Amniotic stem cell (primary cell): ENCODE measurements at places on chromosomes 16 and 17.

- DNase-seq = no peak
Measured at GRCh38 chr16:7272567-7273158, 60.0 kb upstream of the RBFOX1 start.

- DNase-seq = no peak
Measured at GRCh38 chr16:9081843-9082242, 9.6 kb upstream of the HAPSTR1 start.

DNA sequence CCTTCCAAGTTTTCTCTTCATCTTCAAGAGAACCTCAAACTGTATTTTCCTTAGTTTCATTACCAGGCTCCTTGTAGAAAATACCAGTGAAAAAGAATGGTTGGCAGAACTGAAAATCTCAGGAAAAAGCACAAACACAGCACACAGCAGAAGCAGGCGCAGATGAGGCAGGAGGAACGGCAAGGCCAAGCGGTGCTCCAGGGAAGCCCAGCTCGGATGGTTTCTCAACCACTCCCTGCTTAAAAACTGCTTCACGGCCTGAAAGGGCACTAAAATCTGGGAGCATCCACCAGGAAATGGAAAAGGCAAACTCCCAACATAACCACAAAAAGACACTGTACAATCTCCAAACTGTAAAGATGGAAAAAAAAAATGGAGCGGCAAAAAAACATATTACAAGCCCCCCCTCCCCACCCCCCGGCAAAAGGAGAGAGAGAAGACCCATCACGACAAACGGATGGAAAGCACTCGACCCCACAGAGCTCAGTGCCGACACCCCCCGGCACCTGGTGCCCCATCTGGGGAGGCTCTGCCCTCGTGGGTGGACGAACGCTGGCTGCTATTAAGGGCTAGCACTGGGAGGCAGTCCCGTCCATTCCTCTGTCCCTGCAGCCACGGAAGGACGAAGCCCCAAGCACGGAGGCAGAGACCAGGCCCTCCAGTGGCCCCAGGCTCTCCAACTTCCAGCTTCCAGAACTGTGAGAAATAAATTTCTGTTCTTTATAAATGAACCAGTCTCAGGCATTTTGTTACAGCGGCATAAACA is 127.5 kb downstream of the ZNF778 start:
- no peak for DNase-seq

- DNase-seq = no peak
Measured at GRCh38 chr17:61756561-61756960, 106.8 kb downstream of the BRIP1 start.

GRCh38 chr16:66169817-66170216 is 196.7 kb upstream of the CDH5 start:
- no peak for DNase-seq

GRCh38 chr16:9807302-9807701 is 374.9 kb downstream of the GRIN2A start:
- DNase-seq = no peak

DNA sequence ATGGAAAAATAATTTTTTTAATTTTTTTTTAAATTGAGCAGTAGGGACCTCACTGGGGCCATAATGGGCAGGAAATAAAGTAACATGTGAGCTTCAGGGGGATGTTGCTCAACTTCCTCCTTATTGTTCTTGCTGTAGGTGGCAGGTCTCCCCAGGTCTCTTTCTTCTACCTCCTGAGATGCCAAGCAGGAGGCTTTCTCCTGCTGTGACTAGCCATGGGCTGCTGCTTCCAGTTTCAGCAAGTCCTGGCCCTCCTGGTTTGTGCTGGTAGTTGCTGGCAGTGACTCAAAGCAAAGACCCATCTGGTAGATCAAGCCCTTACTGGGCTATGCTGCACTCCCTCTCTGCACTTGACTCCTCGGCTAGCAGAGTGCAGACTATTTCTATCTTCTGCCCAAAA is 2.3 kb downstream of the DPEP2NB start:
- DNase-seq = no peak

- DNase-seq = no peak
Measured at GRCh38 chr16:12317856-12318537, 341.5 kb downstream of the SNX29 start.

DNA sequence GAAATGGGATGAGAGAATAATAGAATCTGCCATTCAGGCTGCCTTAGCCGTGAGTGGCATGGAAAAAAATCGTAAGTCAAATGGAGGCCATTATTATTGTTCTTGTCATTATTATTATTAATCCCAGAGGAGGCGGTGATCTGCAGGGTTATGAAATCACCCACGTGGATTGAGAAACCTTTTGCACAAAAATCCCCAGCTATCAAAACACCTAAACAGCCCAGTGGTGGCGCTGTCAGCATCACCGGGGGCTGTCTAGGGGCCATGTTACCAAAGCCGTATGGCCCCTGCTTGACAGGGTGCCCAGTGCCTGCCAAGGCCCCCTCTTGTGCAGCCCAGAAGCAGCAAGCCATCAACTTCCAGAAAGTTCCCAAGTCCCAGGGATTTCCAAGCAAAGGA is 25.2 kb downstream of the CNGB1 start:
- DNase-seq = no peak

GRCh38 chr16:66360624-66361324 is 5.7 kb upstream of the CDH5 start:
- no peak for DNase-seq

DNA sequence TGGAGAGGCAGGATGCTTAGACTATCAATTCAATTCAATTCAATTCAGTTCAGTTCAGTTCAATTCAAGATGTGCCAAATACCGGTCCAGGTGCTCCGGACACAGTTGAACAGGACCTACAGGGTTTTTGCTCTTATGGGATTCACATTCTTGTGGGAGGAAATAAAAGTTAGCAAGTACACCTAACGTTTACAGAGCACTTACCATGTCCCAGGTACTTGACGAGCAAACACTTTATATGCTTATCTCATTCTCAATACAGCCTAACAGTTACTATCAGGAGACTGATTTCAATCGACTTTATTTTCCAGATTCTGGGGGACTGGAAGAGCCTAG is 467 bp upstream of the GDE1 start:
- no peak for DNase-seq

GRCh38 chr16:56332464-56333079 is 92.8 kb downstream of the AMFR start:
- DNase-seq = no peak

DNA sequence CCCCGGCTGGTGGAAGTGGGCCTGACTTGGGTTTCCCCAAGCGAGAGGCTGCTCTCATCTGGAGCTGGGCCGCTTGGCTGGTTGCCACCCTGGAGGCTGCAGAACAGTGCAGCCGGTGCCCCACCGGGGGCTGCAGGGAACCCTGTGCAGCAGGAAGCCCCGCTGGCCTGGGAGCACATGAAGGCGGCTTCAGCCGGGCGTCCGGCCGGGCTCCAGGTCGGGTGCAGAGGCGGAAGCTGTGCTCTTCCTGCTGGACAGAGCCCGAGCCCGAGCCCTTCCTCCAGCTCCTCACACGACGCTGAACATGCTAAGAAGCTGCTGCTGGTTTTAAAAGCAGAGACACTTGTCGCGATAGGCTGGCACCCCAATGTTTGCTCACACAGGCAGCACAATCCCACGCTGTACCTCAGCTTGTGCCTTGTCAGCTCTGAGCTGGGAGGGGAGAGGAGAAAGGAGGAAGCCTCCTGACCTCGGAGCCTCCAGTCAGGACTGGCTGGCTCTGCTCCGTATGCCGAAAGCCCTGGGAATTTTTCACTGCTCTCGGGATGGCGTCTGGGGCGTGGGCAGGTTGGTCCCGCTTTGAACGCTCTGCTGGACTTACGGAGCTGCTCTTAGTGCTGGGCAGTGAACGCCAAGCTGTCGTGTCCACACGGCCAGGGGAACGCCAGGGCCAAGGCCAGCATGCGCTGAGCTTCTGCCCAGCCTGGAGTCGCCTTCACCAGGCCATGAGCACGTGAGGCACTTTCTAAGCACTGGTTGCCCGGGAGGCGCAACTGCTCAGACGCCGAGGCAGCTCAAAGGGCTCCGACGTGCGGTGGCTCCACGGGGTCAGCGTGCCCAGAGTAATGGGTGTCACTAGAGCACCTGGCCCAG is 8.8 kb downstream of the CDK5R1 start:
- DNase-seq = no peak

DNA sequence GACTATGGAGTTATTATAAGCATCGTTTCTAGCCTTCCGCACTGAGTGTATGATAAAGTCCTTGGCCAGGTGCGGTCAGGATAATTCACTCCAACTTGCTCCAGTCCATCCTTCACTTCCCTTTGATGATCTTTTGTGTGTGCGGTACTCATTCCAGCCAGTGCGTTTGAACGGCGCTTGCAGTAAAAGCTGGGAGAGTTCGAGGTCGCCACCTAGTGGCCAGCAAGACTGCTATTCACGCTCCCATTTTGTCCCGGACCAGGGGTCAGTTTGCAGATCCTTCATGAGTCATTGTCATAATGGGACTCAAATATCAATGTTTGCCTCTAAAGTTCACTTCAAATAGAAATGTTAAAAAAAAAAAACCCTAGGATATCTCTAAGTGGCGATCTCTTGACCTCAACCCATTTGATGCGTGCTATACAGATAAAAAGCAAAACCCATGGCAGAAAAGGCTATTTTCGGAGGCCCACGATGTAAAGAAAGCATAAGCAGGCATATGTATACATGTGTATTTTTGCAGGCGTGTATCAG is 417.1 kb downstream of the TMEM114 start:
- no peak for DNase-seq

DNA sequence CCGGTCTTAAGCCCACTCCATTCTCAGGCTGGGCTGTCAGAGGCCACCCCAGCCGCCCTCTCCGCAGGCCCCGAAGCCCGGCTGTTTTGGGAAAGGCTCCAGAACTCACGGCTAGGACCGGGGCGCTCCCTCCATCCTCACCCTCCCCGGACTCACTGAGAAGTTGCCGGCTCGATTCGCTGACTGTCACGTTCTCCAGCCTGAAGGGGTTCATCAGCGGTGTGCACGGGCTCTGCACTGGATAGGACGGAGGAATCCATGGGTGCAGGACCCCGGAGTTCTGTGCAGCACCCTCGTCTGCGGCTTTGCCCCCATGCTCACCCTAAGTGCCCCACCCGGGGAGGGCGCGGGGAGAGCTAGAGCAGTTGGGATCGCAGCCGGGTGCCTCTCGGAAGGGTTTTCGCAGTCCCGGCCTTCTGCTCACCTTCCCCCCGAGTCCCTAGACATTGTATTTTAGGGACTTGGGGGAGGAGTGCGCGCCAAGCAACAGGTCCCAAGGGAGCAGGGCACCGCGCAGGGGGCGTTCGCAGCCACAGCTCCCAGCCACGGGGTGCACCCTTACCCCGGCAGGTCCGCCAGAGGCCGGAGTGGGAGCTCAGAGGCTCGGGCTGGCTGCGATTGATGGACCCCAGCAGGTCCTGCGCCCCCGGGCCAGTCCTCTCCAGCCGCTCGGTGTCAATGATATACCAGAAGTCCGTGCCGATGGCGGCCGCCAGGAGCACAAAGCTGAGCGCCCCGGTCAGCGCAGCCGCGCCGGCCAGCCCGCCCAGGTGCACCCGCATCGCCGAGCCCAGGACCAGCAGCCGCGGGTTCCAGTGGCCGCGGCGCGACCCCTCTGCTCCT is 1.0 kb downstream of the TMEM114 start:
- no peak for DNase-seq

DNA sequence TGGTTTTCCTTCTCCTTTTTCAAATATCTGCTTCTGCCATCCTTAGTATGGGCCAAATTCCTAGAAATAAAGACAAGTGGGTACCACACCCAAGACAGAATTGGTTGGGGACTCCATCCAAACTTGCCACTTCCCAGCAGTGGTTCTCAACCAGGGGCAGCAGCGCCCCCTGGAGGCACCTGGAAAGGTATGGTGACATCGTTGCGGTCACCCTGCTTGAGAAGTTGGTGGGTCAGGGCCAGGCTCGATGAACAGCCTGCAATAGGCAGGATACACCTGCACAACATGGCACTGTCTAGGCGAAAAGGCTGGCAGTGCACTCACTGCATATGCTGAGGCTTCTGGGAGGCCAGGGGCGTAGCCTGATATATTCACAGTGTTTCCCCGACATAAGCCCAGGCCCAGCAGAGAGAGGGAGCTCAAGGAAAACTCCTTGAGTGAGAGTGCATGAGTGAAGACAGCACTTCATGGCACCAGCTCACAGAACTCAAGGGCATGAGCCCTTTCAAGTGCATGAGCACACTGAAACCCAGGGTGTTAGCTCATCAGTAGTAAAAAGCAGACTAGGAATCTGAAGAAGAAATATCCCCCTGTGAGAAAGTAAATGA is 57.7 kb downstream of the CMC2 start:
- DNase-seq = no peak

- no peak for DNase-seq
Measured at GRCh38 chr17:604115-604450, 110.6 kb downstream of the VPS53 start.

GRCh38 chr17:74785096-74785980 is 9.2 kb upstream of the NAT9 start:
- DNase-seq = no peak

DNA sequence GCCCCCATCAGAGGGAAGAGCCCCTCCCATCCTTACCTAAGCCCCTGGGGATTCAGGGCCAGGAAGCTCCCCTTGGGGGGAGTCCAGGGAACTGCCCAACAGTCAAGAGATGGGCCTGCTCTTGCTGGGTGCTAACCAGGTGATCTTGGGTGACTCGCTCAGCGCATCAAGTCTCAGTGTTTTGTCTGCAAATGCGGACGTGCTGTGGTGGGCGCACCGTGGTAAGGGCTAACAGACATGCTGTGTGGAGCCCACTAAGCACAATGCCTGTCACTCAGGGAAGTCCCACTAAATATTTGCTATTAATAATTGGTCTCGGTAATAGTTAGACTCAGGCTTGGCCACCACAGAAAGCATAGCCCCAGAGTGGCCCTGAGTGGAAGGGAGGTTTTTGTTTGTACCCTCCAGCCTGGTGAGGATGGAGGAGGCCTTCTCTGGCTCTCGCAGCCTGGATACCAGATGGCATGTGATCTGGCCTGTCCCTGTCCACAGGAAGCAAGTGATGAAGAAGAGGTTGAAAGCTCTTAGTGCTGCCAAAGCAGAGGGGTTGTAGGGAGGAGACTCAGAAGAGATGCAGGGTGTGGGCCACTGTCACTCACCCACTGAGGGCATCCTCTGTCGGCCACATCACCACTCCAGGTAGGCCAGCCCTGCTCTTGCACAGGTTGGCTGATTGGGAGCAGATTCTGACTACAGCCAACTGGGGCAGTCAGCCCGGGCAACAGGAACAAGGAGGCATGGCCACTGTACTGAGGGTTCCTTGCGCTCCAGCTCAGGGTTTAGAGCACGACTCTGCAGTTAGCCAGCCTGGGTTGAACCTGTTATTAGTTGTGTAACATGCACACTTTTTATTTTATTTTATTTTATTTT is 69.8 kb upstream of the KSR1 start:
- no peak for DNase-seq
